ENCODE measurements at places on chromosomes 2 and 18.

GRCh38 chr2:216687646-216688045 lies 7.7 kb downstream of the IGFBP5 start:
- peak; percentile 70 for DNase-seq

- no peak for DNase-seq
These were observed 66.4 kb downstream of the TRAPPC12 start for GRCh38 chr2:3445891-3446290.

GRCh38 chr2:233273120-233273519 lies 21.6 kb downstream of the ATG16L1 start:
- no peak for DNase-seq

DNA sequence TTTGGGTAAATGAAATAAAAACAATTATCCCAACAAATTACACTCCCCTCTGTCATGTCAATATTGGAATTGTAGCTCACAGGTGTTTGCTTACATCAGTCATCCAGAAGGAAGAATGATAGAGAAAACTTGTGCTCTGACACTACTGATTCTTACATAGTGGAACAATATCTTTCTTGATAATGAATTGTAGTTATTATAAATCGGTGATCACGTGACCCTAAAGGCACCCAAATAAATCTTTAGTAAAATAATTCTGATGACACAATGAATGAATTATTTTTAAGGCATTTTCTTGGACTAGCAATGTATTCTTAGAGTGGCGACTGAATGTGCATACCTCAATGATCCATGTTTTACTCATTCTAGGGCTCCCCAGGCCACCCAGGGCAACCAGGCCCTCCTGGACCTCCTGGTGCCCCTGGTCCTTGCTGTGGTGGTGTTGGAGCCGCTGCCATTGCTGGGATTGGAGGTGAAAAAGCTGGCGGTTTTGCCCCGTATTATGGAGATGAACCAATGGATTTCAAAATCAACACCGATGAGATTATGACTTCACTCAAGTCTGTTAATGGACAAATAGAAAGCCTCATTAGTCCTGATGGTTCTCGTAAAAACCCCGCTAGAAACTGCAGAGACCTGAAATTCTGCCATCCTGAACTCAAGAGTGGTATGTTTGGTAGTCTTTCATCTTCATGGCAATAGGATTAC lies 34.5 kb downstream of the COL3A1 start:
- no peak for DNase-seq

- no peak for DNase-seq
These were observed 40.0 kb downstream of the MARCO start for GRCh38 chr2:118982039-118982438.

- no peak for DNase-seq
These were observed 18.2 kb downstream of the IFIH1 start for GRCh38 chr2:162300266-162300665.

GRCh38 chr2:204282525-204282924 lies 262.8 kb upstream of the PARD3B start:
- DNase-seq = no peak

- DNase-seq = no peak
These were observed 9.2 kb downstream of the LRRFIP1 start for GRCh38 chr2:237636578-237636977.

- no peak for DNase-seq
These were observed 123.5 kb downstream of the PRKRA start for GRCh38 chr2:178327516-178327915.

GRCh38 chr2:164567335-164567989 lies 53.8 kb downstream of the GRB14 start:
- no peak for DNase-seq

GRCh38 chr2:128717758-128718710 lies 399.4 kb upstream of the HS6ST1 start:
- DNase-seq = no peak

- DNase-seq = no peak
These were observed 102.3 kb downstream of the TCF4 start for GRCh38 chr18:55485666-55486065.

DNA sequence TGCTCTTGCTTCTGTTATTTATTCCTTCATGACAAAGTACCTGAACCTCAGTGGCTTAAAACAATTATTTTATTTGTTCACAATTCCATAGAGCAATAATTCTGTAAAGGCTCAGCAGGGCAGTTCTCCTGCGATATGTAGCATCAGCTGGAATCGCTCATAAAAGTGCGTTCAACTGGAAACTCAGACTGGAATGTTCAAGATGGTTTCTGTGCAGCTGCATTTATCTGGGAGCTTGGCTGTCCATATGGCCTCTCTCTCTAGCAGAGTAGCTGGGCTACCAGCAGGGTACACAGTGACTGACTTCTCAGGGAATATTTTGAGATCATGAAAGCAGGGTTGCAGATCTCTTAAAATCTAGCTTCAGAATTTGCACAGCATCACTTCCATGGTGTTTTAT lies 13.5 kb downstream of the CCDC121 start:
- no peak for DNase-seq

All from endothelial cell (in vitro differentiated cells).